ENCODE measurements at places on chromosomes 12 and 14.
A peak's percentile ranks its signal among the peaks of the same experiment; 100 is the strongest.

- DNase-seq = no peak
These were observed 18.1 kb upstream of the PPP1R1A start for GRCh38 chr12:54606556-54606955.

DNA sequence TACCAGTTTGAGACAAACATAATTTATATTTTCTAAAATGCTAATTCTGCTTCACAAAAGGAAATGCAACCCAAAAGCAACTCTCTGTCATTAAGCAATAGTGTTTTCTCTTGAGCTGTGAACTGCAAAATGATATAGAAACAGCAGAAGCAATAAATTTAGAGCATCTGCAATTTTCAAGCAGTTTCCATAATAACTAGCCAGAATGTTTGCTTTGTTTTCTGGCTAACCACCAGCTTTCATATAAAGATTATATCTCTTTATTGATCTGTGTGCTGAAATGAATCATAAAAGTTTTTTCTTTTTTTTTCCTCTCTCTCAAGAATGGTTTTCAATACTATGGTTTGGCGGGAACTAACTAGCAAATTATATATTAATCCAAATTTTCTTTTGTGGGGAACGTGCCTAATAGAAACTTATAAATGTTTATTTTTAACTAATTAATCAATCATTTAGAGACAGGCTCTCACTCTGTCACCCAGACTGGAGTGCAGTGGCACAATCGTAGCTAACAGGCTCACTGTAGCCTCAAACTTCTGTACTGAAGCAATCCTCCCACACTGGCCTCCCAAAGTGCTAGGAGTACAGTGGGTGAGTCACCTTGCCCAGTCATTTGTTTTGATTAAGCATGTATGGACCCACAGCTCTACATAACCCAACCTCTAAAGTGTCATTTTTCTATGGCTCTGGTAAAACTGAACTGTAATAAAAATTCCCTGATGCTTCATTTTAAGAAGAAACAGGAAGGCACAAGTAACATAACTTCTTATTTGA lies 830.1 kb upstream of the MGAT4C start:
- no peak for DNase-seq

DNA sequence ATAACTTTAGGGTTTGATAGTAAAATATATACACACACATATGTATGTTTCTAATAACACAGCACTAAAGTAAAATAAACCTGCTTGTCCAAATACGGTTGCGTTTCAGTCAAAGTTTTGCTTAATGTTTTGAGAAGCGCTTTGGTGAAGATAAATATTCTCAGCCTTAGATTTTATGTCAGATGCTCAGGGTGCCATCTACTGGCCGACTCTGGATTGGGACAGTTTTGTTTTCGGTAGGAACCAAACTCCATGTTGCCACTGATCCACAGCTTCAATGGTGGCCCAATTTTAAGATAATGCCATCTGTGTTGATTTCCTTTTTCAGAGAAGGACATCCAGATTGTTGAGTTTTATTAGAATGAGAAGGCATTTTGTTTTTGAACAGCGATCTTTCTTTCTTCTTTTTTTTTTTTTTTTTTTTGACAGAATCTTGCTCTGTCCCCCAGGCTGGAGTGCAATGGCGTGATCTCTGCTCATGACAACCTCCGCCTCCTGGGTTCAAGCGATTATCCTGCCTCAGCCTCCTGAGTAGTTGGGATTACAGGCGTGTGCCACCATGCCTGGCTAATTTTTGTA lies 43.1 kb downstream of the LLPH start:
- DNase-seq = peak; percentile 41

DNA sequence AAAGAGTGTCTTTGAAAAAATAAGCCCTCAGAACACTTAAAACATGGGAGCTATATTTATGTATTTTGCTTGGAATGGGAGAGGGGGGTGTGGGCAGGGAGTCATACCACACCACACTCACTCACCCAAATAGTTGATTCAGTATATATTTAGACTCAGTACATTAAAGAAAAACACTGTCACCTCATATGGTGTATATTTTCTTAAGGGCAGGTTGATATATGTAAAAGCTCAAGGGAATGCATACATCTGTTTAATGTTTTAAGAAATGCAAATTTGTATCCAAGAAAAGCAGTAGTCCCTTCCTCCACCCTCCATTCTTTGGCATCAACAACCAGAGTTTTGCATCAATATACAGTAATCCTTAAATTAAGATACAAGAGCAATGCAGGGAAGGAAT lies 1.4 kb downstream of the NFYB start:
- peak; percentile 43 for DNase-seq

- no peak for DNase-seq
These were observed 60.8 kb upstream of the SLC38A4 start for GRCh38 chr12:46886541-46887041.

DNA sequence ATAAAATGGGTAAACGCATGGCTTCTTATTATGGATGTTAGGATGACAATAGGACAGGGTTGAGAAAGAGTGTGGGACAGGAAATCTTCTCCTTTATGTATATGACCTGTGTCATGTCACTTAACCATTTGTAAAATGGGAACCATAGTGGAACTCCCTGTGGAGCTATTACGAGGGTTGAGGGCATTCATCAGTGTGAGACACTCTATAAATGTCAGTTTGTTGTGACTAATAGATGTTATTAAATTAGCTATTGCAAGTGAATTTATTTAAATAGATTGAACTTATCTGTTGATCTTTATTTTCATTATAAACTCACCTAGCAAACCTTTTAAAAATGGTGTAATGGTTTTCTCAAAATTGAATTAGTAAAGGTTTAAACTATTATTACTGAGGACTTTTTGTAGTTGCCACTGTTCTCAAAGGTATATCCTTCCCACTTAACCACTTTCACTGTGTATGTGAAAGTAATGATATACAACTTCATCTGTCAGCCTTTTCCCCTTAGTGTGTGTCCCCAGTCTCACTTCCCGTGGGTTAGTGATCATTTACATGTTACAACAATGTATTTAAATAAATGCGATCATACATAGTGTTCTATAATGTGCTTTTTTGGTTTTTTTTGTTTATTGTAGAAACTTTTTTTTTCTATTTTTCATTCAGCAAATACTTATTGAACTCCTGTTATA lies 17.1 kb downstream of the HELB start:
- no peak for DNase-seq

DNA sequence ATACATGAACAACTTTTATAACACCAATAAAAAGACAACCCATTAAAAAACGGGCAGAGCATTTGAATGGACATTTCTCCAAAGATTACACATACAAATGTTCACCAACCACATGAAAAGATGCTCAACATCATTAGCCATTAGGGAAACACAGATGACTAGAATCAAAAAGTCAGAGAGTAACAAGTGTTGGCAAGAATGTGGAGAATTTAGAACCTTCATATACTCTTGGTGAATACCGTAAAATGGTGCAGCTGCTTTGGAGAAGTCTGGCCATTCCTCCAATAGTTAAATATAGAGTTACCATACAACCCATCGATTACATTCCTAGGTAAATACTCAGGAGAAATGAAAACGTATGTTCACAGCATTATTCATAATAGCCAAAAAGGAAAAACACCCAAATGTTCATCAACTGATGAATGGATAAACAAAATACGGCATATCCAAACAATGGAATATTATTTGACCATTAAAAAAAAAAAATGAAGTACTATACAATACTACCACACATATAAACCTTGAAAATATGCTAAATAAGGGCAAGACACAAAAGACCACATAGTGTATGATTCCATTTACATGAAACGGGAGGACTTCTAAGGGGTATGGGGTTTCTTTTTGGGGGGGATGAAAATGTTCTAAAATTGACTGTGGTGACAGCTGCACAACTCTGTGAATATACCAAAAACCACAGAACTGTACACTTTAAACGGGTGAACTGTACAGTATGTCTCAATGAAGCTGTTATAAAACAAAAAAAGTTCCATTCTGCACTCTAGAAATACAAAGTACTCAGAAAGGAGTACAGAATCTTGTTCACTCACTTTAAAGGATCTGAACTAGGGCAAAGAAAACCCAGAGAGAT lies 3.2 kb downstream of the CORO1C start:
- no peak for DNase-seq

- DNase-seq = no peak
These were observed 393.8 kb downstream of the LRFN5 start for GRCh38 chr14:42000450-42000849.

DNA sequence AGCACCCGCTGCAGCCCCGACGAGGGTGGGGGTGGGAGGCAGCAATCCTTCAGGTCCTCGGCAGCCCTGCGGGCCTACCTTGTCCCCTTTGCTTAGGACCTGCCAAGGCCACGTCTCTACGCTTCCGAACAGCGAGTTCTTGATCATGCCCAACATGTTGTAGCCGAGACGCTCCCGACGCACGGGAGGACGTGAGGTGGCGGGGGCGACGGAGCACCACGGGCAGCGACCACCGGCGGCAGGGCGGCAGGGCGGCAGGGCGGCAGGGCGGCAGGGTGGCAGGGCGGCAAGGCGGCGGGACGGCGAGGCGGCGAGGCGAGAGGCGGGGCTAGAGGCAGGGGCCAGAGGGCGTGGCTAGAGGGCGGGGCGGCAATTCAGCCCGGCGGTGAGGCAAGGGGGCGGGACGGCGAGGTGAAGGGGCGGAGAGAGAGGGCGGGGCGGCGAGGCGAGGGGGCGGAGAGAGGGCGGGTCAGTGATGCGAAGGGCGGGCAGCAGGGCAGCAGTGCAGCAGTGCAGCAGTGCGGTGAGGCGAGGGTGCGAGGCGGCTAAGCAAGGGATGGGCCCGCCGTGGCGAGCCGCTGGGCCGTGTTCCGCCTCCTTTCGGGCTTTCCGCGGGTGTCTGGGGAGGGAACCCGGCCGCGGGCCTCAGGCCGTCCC lies at the start of gene HEBP1:
TSS of gene HEBP1 (minus strand) at position 307 of the 657 bp plus-strand sequence. CDS start at position 156, 151 bp downstream.
- peak; percentile 75 for DNase-seq

DNA sequence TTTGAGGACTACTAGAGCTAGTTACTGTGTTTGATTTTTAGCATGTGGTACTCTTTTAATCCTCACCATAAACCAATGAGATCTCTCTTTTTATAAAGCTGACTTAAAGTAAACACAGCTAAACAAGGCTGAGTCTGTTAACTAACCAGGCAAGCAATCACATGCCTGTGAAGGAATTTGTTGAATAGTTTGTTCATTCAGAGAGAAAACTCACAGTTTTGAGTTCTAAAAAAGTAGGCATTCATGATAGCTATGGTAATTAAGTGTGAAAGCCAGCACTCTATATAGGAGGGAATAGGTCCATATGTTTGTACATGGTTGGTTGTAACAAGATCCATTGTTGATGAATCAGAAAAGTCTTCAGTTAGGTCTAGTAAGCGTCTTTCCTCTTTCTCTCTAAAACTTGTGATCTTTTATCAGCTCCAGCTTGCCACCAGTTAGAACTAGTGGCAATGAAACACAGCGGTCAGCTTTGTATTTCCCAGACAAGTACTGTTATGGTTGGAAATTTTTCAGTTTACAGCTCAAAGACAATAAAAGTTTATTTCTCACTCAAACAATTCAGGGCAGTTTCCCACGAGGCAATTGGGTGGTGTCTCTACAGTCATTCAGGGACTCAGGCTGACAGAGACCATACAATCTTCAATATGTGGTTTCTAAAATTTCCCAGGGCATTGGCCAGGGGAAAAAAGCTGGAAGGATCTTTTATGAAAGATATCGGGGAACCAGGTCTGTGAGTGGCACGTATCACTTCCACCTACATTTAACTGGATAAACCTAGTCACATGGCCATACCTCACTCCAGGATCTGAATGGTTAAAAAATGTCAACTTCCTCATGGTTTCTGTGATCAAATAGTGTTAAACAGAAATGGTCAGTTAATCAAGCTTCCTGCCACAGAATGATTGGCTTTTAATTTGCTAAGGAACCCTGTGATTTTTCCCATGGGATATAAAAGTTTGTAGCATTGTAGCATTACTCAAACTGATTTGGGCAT lies 203.1 kb downstream of the KIF21A start:
- no peak for DNase-seq

GRCh38 chr12:1862973-1863372 lies 42.6 kb downstream of the LRTM2 start:
- DNase-seq = peak; percentile 73

DNA sequence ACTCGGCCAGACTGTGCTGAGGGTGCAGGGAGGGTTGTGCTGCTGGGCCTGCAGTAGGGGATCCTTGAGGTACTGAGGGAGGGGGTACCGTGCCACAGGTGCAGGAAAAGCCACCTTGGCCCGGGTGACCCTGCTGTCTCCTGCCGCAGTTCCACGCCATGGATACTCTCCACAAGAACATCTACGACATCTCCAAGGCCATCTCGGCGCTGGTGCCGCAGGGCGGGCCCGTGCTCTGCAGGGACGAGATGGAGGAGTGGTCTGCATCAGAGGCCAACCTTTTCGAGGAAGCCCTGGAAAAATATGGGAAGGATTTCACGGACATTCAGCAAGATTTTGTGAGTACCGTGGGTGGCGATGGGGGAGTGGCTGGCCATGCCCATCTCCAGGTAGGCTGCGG lies 14.0 kb upstream of the CRIP2 start:
- no peak for DNase-seq

- DNase-seq = no peak
These were observed 54.9 kb upstream of the MDGA2 start for GRCh38 chr14:47730296-47730695.

DNA sequence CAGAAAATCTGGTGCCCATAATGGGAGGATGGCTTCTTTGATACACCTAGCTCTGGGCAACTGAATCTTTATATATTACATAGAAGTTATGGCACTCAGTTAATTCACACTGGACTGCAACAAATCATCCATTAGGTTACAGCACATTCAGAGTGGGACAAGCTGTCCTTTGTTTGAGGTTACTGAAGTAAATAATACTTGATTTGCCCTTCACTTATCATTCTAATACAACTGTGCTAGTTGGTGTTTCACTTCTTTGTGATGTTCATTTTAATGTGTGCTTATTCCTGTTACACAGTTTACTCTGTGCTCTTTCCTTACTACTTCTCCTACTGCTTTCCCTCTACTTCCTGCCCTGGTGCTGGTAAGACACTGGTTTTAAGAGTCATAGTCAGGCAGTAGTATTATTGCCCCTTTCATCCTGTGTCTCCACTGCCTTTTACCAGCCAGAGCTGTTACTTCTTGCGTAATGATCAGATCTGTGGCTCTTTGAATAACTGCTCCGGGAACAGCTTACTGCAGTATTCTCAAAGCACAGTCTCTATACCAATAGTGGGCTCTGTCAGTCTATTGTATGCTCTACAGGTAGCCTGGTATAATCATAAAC lies 36.4 kb upstream of the GXYLT1 start:
- DNase-seq = no peak

DNA sequence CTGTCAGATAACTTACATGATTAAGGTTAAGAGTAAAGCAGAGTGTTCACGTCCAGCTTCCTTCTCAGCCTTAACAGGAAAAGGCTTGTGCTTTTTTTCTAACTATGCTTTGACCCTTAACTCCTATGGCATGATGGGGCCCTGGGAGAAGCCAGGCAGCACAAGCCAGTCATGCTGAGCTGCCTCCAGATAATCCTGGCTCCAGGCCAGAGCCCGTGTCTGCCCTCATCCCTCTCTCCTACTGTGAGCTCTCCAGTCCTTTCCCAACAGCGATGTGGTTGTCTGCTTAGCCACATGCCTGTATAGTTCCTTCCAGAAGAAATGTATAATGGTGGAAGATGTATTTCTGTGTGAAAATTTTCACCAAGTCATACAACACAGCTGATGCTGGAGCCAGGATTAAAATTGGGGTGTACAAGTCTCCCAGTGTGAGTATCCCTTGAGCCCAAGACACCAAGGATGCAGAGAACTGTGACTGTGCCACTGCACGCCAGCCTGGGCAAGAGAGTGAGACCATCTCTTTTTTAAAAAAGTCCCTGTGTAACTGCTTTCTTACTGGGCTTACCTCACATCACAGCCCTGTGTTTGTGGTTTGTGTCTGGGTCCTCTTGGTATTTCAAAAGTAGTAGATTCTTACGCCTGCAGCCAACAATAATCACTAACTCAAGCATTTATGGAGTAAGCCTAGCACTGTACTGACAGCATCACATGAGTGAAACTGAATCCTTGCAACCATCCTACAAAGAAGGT lies 7.9 kb upstream of the ITFG2 start:
- peak; percentile 26 for DNase-seq

All from NCI-H2171 treated with DMSO at 0.1 percent for 48 hours (cell line).